ENCODE measurements at places on chromosomes 4 and X.

- DNase-seq = no peak
Measured at GRCh38 chr4:176443117-176443516, 123.4 kb downstream of the SPCS3 start.

GRCh38 chrX:140766024-140766611 is 56.6 kb downstream of the LINC00632 start:
- no peak for DNase-seq

DNA sequence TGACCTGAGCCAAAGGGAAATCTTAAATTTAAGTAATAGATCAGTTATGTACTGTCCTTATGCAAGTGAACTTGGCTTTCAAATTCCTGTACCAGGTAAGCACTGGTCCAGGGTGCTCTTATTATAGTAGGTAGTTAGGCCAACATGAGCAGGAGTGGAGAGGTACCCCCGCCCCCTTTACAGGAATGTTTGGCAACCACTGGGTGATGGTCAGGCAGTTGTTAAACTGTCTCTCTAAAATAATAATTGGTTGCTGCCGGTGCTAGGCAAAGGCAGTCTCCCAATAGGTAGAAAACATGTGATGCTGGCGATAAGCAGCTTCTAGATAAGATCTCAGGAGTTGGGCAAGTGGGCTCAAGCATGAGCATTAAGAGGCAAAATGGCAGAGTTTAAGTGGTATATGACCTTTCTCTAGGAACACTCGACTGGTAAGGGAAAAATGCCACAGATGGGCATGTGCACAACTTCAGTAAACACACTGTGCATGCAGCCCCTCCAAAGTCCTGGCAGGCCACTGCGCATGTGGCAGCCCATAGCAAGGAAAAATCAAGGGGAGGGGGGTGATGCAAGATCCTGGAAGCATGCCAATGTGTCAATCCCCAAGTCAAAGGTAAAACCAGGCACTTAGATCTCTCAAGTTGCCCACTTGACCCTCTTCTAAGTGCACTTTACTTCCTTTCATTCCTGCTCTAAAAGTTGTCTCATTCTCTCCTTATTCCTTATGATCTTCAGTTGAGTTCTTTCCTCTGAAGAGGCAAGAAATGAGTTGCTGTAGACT is 1239.7 kb downstream of the C4orf33 start:
- DNase-seq = no peak

- DNase-seq = no peak
Measured at GRCh38 chr4:98484031-98484430, 174.4 kb downstream of the TSPAN5 start.

DNA sequence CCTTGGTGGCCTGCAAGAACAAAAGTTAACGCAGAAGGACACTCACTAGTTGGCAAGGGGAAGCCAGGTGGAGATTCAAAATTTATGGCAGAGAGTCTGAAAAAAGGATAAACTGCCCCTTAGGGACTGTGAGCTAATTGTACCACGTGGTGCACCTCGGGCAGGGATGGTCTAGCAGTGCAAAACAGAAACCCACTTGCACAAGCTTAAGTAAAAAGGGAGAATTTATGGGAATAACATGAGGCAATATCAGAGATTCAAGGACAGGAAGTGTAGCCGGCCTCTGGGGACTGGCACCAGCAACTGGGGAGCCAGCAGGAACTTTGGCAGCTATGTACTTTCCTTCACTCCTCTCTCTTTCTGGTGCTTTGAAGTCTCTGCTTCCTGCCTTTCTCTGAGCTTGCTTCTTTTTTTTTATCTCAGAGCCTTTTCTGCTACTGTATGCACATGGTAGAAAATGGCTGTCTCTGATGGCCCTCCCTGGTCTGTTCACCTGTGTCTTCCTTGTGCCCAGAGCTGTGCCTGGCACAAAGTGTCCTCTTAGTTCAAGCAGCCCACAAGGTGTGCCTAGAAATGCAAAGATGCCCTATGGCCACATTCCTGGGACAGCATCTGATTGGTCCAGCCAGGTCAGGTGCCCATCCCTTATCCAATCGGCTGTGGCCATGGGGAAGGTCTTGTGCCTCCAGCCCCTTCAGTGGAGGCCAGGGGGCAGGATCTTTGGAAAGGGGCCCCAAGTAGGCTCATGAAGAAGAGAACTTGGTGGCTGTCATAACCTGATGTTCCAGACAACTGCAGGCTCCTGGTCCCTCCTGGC is 114.8 kb upstream of the ATP6AP2 start:
- no peak for DNase-seq

GRCh38 chr4:7808752-7809151 is 130.9 kb downstream of the AFAP1 start:
- no peak for DNase-seq

DNA sequence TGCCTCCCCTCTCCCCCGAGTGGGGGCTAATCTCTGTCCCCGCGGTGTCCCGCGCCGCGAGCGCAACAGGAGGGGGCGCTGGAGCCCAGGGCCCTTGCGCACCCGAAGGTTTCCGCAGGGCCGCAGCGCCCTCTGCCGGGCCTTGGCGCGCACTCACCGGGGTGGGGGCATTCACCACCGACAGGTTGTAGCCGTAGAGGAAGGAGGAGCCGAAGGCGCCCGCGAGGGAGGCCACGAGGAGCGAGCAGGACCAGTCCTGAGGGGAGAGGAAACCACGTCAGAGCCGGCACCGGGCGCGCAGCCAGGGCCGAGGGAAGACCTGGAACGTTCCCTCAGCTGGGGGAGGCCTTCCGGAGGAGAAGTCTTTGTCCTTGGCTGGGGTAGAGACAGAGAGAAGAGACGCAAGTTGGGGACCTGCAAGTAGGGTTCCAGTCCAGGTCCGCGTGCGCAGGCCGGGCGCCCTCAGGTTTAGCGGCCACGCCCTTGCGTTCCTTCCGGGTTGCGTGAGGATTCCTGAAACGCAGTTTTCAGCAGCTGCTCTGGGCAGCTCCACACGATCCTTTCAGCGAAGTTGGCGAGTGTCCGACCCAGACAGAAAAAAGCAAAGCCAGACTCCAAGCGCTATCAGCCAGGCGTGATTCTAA is 2.4 kb downstream of the SLC2A9 start:
- peak; percentile 85 for DNase-seq

- no peak for DNase-seq
Measured at GRCh38 chr4:104848597-104849225, 298.0 kb upstream of the TET2 start.

All from stimulated activated CD4-positive, alpha-beta T cell treated with anti-CD3 and anti-CD28 coated beads, Interleukin-15, amount 100 ng/mL, for 1 hour (primary cell).